CD4-positive, alpha-beta T cell (primary cell): ENCODE measurements at places on chromosomes 12 and 14.

GRCh38 chr12:85688837-85689236, 147.4 kb downstream of the RASSF9 start:
- DNase-seq: no peak

GRCh38 chr14:94066089-94066676, 14.8 kb downstream of the DDX24 start:
- no peak for DNase-seq

GRCh38 chr12:43912859-43913258, 77.0 kb downstream of the TMEM117 start:
- DNase-seq: no peak

- DNase-seq: no peak
Observed at GRCh38 chr12:19115285-19115684, 14.2 kb upstream of the PLEKHA5 start.

GRCh38 chr14:36524220-36524837, 4.3 kb upstream of the NKX2-1 start:
- DNase-seq: no peak

DNA sequence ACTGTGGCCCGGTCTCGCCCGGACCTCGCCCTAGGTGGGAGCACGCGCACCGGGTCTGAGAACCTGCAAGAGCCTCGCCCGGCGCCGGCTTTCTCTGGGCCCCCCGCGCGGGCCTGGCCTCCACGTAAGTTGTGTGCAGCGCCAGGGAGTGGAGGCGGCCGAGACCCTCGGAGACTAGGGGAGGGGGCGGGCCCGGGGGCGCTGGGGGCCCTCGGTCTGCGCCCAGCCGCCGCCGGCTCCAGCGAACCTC, 183 bp upstream of the PRMT8 start:
- DNase-seq: no peak

- no peak for DNase-seq
Observed at GRCh38 chr14:56562883-56563282, 16.7 kb upstream of the TMEM260 start.

DNA sequence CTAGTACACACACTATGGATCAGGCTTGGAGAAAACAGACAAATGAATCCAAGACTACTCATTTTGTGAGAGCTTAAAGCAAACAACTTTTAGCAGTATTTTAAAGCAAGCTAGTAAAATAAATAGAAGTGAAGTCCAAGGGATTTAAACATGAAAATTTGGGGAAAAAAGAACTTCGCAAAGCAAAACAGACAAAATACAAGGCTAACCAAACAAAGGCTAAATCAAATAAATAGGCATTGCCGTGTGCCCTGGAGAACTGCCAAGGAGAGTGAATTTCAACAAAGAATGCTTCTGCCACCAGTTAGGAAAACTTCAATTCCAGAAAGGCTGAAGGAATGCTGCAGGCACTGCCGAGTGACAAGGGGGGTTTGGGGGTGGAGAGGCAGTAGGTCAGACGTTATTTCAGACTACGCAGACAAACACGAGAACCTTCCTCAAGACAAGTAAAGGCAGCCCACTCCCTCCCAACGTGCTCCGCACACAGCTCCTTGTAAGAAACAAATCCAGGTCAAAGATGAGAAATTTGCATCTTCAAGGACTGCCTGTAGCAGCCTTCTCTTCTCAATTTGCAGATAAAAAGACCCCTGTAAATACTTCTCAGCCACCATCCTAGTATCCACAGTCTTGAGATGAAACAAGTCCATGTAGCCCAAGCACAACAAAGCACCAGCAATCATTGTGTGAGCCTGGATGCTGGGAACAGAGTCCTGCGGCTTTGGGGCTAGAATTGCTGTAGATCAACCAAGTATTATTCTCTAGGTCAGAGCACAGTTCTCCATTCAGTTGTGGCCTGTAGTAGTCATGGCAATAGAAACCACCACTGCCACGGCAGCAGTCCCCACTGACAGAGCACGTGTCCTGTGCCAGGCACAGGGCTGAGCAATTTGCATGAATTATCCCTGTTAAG, 43.3 kb downstream of the EFCAB11 start:
- no peak for DNase-seq

- DNase-seq: no peak
Observed at GRCh38 chr14:33375786-33376185, 437.1 kb downstream of the NPAS3 start.

GRCh38 chr14:61338457-61338856, 17.1 kb downstream of the PRKCH start:
- no peak for DNase-seq

DNA sequence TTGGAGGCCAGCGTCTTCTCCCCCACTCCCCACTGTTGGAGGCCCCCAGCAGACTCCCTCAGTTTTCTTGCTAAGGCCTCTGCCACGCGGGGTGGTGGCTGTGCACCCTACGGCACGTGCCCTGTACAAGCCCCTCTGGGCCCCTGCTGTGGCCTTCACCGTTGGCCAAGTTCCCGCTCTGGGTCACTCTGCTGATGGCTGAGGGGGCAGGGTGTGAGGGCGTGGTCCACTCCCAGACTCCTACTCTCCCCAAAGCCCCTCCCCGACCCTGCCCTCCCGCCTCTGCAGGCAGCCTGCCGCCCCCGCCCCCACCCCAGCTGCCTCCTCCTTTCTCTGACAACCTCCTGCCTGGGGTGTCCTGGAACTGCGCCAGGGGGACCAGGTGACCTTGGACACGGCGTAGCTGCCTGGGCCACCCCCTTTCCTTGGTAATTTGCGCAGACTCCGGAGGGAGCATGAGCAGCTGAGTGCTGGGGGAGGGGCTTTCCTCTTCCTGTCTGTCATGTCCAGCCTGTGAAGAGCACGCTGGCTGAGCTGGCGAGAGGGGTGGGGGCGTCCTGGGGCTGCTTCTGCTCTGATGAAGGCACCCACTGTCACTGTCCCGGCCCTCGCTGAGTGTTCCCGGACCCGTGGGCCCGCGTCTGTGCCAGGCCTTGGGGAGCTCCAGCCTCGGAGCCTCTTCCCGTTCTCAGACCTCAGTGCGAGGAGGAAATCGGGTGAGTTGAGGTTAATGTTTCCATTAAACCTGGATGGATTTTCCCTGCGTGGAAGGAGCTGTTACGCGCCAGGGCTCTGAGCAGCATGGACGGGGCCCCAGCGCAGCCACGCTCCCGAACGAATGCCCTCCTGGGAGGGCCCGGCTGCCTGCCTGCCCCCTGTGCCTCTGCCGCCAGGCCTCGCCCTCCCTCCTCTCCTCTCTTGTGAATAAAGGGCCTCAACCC, 85.0 kb downstream of the KIF26A start:
- DNase-seq: no peak

GRCh38 chr12:117582135-117582784, 220.8 kb upstream of the NOS1 start:
- DNase-seq: no peak

- DNase-seq: no peak
Observed at GRCh38 chr12:108815875-108816594, 41.3 kb downstream of the SSH1 start.

- no peak for DNase-seq
Observed at GRCh38 chr14:94963051-94963450, 193.1 kb upstream of the GSC start.

GRCh38 chr12:79174626-79175025, 310.1 kb downstream of the SYT1 start:
- DNase-seq: no peak

DNA sequence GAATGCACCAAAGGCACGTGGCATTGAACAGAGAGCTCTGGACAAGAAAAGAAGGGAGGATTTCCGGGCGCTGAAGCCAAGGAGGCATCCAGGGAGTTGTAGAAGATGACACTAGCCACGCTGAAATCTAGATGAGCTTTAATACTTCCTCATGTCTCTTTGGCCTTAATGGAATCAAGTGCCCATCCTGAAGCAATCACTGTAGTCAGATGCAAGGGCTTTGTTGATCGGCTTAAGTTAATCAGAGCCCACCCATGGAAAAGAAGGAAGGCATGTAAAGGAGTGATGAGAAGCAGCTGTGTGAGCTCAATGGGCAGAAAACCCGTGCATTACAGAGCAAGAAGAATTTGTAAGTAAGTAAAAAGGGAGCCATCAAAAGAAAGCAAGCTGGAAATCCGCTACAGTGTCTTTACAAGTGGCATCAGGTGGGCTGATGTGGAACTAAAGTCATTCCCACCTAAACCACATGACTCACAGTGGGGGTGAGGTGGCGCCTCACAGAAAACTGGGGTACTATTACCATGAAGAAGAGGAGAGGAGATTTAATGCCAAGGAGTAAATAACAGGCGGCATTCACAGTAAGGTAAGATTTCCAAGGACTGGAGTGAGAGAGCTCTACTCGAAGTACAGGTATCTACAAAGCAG, 48.4 kb downstream of the NDUFA12 start:
- no peak for DNase-seq

DNA sequence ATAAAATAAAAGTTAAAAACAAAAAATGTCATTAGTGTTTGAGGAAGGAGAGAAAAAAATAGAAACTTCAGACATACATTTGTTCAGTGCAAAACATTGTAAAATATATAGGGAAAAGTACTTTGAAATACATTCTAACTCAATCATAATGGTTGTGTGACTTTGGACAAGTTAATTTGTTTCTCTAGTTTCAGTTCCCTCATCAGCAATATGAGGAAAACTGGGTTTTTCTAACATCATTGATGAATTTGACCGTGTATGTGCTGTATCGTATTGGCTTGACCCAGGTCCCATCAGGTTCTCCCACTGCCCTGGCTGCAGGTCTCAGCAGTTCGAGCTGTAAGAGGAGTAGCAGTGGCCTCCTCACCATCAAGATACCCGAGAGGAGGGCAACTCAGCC, 173.9 kb upstream of the ATF7IP start:
- DNase-seq: no peak
